ENCODE measurements at places on chromosomes 7 and 10.

- no peak for DNase-seq
Observed at GRCh38 chr7:83996879-83997278, 197.7 kb downstream of the SEMA3A start.

GRCh38 chr7:155483245-155483644 is 25.3 kb downstream of the EN2 start:
- no peak for DNase-seq

- DNase-seq, result no peak
Observed at GRCh38 chr10:71103961-71104360, 108.4 kb upstream of the UNC5B start.

DNA sequence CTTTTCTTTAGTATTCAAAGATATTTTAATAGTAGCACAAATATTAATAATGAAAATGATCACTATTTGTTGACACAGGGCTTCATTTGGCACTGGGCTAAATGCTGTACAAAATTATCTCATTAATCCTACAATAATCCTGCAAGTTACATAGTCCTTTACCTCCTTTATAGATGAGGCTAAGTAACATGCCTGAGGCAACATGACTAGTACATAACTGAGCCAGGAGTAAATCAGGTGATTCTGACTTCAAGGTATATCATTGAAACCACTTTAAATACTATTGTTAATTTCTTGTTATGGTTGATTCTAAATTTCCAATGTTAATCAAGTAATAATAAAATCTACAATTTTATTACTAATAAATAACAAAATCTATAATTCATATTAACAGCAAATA is 39.8 kb downstream of the SEM1 start:
- no peak for DNase-seq

GRCh38 chr10:91410638-91411371 is 661 bp downstream of the HECTD2 start:
- DNase-seq, result no peak

DNA sequence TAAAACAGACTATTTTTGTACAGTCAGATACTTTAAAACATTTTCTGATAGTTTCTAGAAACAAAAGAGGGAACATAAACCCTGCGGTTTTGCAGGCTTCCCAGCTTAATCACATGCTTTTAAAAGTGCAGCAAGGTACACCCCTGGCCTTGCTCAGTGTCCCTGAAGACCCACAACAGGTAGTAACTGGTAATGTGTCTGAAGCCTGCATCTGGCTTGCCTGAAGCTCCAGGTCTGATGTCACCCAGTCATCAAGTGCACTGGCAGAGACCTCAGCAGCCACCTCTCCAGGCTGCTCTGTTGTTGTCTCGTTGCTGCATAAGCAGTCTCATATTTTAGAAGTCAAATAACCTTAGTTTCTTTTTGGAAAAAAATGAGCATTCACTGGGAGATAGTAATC is 376.1 kb upstream of the MTPN start:
- no peak for DNase-seq

- DNase-seq, result no peak
Observed at GRCh38 chr10:69630651-69631400, 779 bp downstream of the FAM241B start.

DNA sequence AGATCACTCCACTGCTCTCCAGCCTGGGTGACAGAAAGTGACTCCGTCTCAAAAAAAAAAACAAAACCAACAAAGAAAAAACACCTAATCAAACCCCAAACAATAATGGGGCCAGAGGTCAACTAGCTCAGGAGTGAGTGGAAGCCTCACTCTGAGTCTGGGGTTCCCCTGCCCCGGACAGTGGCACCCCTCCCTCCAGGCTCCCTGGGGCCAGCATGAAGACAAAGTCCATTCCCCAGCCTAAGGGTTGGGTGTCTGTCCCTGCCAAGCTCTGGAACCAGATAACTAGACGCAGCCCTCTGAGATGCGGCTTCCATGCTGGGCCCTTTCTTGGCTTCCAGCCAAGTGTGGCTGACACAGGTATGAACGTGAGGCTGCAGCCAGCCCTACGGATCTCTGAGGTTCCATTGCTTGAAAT is 1.7 kb upstream of the FUOM start:
- no peak for DNase-seq

- DNase-seq, result no peak
Observed at GRCh38 chr10:99393683-99394082, 36.7 kb downstream of the GOT1 start.

DNA sequence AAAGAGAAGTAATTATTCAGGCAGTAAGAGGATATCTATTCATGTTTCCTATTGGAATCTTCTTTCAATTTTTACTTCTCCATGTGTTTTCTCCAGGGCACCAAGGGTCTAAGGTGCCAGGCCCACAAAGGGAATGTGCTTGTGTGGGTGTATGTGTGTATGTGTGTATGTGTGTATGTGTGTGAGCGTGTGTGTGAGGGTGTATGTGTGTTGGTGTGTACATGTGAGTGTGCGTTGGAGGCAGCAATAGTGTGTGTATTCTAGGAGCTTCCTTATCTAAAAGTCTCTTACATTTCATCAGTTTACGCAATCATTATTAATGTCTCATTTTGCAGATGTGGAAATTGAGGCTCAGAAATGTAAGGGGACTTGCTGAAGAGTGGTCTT is 28.3 kb downstream of the RAMP3 start:
- DNase-seq, result no peak

- no peak for DNase-seq
Observed at GRCh38 chr7:148265896-148266295, 324.7 kb upstream of the C7orf33 start.

DNA sequence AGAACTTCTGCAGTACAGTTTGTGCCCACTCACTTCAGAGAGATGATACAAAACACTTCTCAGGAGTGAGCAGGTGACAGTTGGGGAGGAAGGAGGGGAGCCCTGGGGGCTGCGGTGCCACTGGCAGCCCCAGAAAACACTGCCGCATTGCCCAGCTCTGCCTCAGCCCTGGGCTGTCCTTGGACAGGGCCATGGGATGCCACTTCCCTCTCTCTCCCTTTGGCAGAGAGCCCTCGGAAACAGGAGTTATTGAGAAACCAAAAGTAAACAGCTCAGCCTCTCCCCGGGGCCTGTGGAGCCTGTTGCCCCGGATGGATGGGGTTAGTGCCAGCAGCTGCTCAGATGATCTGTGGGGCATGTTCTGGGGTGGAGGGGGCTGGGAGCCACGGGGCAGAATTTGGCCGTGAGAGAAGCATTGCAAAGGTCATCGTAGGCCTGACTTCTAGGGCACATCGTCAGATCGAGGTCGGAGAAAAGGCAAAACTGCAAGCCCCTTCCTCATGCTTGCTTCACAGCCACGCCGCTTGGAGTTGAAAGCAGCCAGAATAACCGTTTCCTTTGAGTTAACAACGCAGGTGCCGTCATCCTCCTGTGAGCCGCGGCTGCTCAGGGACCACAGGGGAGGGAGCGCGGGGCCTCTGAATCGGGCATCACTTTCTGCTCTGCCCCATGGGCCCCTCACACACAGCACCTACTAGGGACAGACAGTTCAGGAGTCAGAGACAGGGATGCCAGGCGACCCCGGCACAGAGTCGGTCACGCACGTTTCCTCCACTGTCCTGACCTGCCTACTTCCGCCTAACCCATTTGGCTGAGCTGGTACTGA is 256.4 kb downstream of the CAMK1D start:
- peak; percentile 36 for DNase-seq

GRCh38 chr10:23419655-23420329 is 19.1 kb upstream of the OTUD1 start:
- no peak for DNase-seq

DNA sequence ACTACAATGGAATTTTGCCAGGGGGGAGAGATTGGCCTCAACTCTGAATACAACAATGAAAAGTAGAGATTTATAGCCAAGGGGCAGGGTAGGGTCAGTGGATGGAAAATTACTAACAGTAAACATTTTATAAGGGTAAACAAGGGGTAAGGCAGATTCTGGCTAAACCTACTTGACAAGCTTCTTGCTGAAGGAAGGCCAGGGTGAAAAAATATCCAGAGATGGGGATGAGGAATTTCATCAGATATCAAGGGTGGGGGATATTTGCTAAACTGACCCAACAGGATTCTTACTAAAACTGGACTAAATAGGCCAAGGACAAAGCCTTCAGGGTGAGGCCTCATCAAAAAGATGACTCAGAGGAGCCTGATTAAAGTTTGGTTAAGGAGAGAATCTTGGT is 156.3 kb downstream of the RTKN2 start:
- no peak for DNase-seq

- no peak for DNase-seq
Observed at GRCh38 chr7:8931906-8932646, 498.7 kb downstream of the NXPH1 start.

DNA sequence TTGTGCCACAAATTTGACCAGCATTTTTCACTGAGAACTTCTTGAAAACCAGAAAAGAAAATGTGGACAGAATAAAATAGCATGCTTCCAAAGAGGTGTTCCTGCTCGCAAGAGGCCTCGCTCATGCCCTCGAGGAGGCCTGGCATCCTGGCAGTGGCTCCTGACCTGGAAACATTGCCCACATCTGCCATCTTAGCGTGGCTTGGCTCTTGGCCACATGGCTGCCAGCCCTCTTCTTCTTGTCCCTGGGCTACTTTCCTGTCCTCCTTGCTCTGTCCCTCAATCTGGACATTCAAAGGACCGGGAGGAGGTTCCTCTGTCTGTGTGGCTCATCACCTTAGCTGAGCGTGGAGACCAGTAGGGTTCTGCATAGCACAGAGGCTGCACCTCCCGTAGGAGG is 131.6 kb upstream of the TMEM72 start:
- DNase-seq, result no peak

DNA sequence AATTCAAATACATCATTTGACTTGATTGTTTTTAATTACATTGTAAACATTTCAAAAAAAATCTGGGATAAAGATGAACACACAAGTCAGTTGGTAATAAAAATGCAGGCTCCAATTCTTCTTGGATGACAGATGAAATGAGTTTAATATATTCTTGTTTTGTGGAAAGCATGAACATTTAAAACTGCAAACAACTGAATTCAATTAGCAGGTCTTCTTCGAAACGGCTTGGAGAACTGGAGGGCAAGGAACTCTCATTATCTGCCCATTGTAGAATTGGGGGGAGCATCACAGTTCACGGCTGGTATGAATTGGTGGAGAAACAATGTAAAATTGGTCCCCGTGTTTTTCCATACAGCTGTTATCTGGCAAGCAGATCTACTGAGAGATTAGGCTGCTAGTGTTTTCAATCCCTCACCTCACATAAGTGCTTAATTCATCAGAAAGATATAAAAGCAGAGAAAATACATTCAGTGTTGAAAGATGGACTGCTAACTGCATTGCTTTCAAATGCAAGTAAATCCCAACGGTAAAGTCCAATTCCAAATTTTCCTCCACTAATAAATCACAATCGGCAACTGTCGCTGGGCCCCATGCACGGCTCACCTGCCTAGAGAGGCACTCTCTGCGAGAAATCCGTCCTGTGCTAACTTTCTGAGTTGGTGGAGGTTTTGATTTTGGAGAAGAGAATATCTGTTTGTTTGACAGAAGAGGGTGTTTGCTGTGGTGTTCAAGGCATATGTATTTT is 199.5 kb downstream of the ZNF438 start:
- no peak for DNase-seq

- DNase-seq, result no peak
Observed at GRCh38 chr10:89677341-89677740, 24.0 kb upstream of the KIF20B start.

GRCh38 chr7:69545175-69545574 is 53.1 kb upstream of the AUTS2 start:
- no peak for DNase-seq

DNA sequence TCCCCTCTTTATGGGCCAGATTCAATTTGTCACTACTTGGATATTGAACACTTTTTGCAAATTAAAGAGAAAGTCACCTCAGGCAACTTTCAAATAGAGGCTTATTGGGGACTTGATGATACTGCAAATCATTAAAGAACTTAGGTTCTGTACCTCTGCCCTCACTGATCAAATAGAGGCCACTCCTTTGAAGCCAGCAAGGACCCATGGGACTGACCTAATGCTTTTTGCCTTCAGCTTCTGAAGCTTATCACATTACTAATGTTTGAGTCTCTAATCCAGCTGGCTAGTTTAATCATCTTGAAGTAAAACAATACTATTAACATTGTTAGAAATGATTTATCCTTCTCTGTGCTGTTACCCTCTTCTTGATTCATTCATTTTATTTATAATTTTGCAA is 93.0 kb upstream of the ZNF800 start:
- DNase-seq, result no peak

GRCh38 chr10:101845893-101846292 is 2.3 kb upstream of the KCNIP2 start:
- DNase-seq, result no peak

DNA sequence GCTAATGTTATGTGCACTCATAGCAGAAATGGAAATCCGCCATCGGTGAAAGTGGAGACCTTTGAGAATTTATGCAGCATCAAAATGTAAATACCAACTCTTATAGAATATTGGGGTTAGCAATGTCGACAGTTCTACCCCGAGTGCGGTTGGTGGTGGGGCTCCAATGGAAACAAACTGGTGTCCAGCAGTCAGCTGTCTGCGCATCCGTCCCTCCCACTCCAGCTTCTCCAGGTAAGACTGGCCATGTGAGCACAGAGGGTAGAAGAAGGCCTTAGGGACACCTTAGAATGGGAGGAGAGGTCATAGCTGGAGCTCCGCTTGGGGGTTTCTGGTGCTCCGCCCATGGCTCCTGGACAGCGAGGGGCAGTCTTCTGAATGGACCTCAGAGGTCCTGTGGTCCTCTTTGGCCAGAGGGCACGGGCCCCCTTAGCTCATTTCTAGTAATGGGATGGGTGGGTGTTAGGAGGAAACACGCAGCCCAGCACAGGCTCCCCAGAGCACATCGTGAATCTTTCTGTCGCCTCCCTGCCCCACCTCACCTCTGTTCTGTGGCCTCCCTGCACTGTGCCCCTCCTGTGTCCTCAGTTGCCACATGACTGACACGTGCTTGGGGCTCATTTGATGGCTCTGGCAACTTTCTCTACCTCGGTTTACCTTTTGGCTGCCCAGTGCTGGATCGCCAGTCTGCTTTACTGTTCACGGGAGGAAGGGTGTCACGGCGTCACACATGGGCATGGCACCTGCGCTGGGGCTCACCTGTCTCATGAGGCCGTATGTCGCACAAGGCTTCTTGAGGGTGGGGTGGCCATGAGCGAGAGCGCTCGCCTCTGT is 50.0 kb downstream of the MGMT start:
- no peak for DNase-seq

- DNase-seq, result no peak
Observed at GRCh38 chr7:3432911-3433310, 131.9 kb downstream of the SDK1 start.

DNA sequence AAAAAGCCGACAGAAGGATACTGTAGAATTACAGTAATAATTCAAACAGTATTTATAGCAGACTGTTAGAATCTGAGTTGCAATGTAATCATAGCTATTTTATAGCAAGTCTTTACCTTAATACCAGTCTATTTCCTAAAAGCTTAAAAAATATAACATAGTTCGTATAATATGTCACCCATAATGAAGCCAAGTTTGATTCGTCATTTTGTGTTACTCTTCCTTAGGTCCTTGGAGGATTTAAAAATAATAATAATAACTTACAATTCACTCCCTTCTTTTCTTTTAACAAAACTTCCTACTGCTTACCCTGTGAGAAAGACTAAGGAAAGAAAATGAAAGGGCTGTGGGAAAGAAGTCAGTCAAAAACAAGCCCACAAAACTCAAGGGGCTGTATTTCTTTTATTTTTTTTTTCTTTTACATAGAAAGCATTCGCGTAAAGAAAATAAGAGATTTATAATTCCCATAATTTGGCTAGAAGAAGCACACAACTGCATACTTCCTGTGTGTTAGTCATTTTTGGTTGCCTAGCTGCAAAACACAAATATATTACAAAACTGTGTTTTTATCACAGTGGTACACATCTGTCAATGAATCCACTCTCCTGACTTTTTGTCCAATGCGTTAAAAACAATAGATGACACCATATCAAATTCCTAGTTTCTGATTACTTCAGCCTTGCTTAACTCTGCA is 187.2 kb upstream of the CELF2 start:
- peak; percentile 78 for DNase-seq

- DNase-seq, result no peak
Observed at GRCh38 chr7:81394029-81394428, 375.8 kb downstream of the HGF start.

Measured in GM04504 (cell line).